Naive thymus-derived CD8-positive, alpha-beta T cell (primary cell): ENCODE measurements at places on chromosomes 12 and 14. TPM values are rescaled to one million over a fixed set of nuclear protein-coding genes. Genes with fewer than 3 reads are reported as not detected.
A peak's percentile ranks its signal among the peaks of the same experiment; 100 is the strongest.

GRCh38 chr14:71647086-71647784, 285.0 kb upstream of the RGS6 start:
- DNase-seq, result no peak

The TAS2R19 gene
- 4.7 TPM for total RNA-seq

GRCh38 chr12:101204602-101205304, 5.3 kb downstream of the SLC5A8 start:
- no peak for DNase-seq

GRCh38 chr12:26748741-26749431, 84.1 kb downstream of the ITPR2 start:
- DNase-seq, result no peak

The FAM181A gene
- total RNA-seq, result not detected

The SYT1 gene
- total RNA-seq, result not detected

The IRAK3 gene
- 0.26 TPM for total RNA-seq

The FGF23 gene
- total RNA-seq, result not detected

GRCh38 chr14:54564868-54565784, 1.8 kb upstream of the SAMD4A start:
- DNase-seq, result peak; percentile 24

GRCh38 chr14:101054671-101055070, 151.1 kb upstream of the RTL1 start:
- no peak for DNase-seq

DNA sequence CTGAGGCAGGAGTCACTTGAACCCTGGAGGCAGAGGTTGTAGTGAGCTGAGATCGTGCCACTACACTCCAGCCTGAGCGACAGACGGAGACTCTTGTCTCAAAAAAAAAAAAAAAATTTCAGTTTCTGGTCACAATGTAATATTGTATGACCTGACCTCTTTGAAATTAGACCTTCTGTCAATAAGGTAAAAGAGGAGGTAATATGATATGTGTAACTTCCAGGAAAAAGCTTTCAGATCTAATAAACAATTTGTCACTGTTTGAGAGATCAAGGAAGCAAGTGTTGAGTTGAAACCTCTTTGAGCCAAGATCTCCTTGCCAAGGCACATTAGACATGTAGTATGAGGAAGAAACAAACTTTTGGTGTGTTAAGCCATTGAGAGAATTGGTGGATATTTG, 101.7 kb upstream of the ATF7IP start:
- no peak for DNase-seq
